ENCODE measurements at places on chromosomes 6 and 20.

DNA sequence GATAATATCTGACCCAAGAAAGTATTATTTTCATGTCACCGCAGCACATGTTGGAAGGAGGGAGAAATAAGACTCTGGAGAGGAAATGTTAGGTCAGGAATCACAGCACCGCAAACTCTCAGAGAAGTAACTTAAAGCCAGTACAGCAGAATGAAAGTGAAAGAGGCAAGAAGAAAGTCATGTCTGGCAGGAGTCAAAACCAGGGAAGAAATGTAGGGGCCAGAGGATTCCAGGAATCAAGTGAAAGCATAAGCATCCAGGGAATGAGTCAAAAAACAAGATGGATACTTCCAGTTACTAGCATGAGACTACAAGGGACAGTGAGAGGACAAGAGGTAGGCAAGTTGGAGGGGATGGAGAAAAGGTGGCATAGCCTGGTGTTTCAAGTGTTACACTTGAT lies 80.4 kb downstream of the AK9 start:
- DNase-seq: no peak

DNA sequence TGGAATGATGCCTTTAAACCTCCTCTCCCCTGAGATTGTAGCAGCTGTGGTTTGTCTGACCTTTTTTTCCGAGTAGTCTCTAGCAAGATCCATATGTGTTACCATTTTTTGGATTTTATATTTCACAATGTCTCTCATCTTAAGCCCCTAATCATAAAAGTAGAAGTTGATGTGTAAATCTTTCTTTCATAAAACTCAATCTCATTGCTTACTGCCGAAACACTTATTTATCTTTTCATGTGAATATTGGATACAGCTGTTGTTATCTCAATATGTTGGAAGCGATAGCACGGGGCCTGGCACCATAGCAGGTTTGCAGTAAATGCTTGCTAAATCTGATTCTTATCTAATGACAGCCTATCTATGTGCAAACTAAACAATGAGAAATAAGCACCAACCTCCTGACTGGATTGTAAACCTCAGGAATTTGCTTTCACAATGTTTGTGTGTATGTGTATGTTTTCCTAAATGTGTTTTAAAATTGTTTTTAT lies 14.2 kb downstream of the SMPDL3A start:
- DNase-seq: no peak

- no peak for DNase-seq
Observed at GRCh38 chr20:11302436-11302835, 615.3 kb upstream of the BTBD3 start.

- no peak for DNase-seq
Observed at GRCh38 chr6:121106962-121107361, 227.3 kb downstream of the TBC1D32 start.

DNA sequence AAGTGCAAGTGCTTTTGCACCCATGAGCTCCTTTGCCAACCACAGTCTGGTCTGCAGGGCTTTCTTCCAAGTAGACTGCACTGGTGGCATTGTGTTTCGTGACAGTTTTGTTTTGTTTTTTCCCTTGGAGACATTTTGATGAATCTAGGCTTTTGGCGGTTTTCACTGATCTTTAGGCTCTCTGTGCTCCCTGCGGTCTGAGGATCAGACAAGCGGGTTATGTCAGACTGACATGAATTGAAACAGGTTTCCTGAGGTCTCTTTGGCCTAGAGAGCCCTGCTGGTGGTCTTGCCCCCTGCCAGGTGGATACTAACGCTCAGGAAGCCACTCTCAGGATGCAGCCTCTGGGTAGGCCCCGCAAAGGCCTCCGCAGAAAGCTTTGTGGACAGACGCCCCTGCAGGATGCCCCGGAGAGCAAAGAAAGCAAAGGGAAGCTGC lies 555.4 kb upstream of the AGPAT4 start:
- no peak for DNase-seq

GRCh38 chr20:50980851-50981713 lies 22.5 kb downstream of the MOCS3 start:
- peak; percentile 47 for DNase-seq

GRCh38 chr6:11681770-11682169 lies 96.8 kb downstream of the ADTRP start:
- DNase-seq: no peak

DNA sequence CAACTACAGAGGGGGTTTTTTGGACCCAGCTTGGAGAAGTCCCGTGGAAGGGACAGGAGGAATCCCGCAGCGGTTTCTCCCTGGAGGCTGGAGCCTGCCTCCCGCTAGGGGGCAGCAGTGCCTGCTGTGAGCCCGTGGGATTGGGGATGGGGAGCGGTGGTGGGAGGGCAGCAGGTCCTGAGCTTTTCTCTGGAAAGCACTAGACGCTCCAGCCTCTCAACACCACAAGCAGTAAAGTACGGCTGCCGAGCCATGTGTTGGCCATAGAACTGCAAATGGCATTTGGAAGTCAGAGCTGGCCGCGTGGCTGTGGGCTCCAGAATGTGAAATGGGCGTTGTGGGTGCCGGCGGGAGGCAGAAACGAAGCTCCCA lies 47.8 kb downstream of the GMPR start:
- DNase-seq: no peak

DNA sequence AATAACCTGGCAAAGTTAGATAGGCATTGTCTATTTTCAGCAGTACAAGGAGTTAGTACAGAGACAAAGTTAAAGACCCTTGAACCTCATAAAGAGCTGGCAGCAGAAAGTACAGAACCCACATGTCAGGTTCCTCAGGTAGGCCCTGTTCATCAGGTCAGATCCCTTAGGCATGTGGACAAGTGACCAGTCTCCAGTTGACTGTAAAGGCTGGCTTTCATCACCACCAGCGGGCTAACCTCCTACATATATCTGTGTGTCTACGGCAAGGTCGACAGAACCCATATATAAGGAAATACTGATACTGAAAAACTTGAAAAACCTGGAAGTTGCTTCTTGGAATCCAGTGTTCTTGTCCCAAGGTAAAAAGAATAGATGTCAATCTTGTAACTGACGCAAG lies 223.1 kb upstream of the SGK1 start:
- DNase-seq: no peak

- no peak for DNase-seq
Observed at GRCh38 chr20:51280047-51280446, 257.1 kb upstream of the KCNG1 start.

GRCh38 chr6:15623276-15624116 lies 39.3 kb downstream of the DTNBP1 start:
- no peak for DNase-seq

- DNase-seq: no peak
Observed at GRCh38 chr6:77626426-77626825, 26.4 kb upstream of the MEI4 start.
